ENCODE measurements at places on chromosomes 7 and 10.
A peak's percentile ranks its signal among the peaks of the same experiment; 100 is the strongest.

DNA sequence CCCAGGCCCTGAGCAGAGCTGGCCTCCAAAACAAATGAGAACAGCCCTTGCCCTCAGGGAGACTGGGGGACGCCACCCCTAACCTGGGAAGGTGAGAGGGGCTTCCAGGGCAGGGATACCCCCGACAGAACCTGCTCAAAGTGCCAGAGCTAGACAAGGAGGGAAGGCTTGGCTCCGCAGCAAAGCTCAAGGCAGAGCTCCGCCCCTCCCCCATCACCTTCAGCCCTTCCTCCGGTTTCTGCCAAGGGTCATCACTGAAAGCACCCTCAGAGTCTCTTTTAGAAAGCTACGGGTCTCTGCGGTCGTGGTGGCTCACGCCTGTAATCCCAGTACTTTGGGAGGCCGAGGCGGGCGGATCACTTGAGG, 73.4 kb upstream of the CUX1 start:
- DNase-seq, result no peak

- no peak for DNase-seq
Measured at GRCh38 chr10:86630079-86630478, 24.3 kb upstream of the OPN4 start.

DNA sequence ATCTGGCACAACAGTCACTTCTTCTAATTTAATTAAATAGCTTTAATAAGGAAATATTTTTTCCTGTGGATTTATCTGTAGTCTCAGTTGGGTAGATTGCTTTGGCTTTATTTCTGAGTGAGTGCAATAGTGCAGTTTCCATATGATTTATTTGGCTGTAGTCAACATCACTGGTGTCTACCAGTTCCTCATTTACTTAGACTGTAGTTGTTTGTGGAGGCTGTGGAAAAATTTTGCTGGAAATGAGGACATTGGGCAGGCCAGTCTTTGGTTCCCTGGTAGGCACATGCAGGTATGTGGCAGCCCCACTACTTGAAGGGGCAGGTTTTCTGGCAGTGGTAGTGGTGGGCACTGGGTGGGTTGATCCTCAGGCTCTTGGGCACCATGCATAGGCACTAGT, 15.5 kb downstream of the TAS2R40 start:
- DNase-seq, result no peak

GRCh38 chr10:83078160-83078559, 1061.1 kb upstream of the GHITM start:
- no peak for DNase-seq

- no peak for DNase-seq
Measured at GRCh38 chr7:102258749-102259107, 27.9 kb upstream of the SH2B2 start.

GRCh38 chr10:78762086-78762630, 306.6 kb upstream of the ZMIZ1 start:
- no peak for DNase-seq

DNA sequence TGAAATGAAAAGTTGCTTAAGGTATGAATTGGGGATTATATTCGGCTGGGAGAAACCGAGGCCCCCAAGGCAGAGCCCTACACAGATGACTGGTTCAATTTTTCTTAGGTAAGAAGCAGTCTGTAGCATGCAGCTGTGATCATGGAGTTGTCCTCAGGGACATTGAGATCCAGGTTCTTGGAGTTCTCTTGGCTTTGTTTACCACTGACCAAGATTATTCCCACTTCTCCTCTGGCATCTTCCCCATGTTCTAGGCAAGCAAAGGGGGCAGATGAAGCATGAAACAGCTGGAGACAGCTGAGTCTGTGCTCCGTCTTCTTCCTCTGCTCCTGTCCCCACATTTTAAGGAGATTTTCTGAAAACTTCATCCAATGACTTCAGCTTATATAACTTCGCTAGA, 129.5 kb upstream of the BMPER start:
- DNase-seq, result no peak

DNA sequence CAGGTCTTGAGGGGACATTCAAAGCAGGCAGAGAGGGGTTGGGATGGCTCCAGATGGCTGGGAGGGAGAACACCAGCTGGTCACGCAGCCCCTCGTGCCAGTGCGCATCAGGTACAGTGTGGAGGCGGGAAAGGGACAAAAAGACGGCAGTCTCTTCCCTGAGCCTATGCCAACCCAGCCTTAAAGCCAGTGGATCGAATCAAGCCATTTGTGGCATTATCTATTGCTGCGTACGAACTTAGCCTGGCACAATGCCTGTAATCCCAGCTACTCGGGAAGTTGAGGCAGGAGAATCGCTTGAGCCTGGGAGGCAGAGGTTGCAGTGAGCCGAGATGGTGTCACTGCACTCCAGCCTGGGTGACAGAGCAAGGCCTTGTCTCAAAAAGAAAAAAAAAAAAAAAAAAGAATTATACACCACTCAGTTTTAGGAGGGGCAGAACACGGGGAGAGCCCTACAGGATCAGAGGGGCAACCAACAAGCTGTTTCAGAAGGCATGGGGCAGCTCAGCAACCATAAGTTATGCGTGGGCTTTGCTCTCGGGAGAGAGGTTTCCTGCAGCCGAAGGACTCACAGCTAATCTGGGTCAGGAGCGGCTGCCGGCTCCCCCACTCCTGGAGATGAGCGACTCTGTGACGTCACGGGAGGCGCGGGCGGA, 356 bp upstream of the NDUFB2 start:
- DNase-seq, result peak; percentile 87

- no peak for DNase-seq
Measured at GRCh38 chr10:44313761-44314165, 71.1 kb downstream of the CXCL12 start.

- no peak for DNase-seq
Measured at GRCh38 chr7:46291601-46292150, 370.6 kb upstream of the IGFBP3 start.

DNA sequence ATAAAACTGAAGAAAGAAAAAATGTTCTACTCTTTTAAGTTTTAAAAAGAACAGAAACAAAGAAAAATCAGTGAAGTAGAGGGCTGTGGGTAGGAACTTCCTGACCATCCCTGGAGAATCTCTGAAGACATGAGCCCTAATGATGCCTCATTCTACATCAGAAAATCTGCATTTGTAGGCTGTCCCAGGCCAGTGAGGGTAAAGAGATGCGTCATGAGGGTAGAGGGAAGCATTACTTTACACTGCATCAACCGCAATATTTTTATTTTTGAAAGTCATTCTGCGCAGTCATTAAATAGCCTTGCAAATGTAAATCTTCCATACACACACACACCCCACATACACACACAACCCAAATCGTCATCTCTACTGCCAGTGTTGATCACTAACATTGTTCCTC, 82.1 kb upstream of the CABCOCO1 start:
- no peak for DNase-seq

DNA sequence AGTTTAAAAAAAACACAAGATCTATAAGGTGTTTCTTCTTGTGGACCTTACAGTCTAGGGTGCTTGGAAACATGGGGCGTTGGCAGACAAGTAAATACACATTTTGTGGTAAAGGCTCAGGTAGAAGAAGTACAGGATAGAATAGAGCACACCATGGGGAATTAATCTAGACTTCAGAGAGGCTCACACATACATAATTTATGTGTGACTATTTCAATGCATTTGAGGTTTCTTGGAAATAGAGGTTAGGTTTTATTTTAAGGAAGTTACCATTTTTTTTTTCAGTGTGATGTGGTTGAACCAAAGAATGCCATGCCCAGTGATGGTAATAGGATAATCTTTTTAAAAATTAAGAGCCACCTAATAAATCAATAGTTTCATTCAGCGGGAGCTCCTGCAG, 12.8 kb downstream of the CFTR start:
- no peak for DNase-seq

DNA sequence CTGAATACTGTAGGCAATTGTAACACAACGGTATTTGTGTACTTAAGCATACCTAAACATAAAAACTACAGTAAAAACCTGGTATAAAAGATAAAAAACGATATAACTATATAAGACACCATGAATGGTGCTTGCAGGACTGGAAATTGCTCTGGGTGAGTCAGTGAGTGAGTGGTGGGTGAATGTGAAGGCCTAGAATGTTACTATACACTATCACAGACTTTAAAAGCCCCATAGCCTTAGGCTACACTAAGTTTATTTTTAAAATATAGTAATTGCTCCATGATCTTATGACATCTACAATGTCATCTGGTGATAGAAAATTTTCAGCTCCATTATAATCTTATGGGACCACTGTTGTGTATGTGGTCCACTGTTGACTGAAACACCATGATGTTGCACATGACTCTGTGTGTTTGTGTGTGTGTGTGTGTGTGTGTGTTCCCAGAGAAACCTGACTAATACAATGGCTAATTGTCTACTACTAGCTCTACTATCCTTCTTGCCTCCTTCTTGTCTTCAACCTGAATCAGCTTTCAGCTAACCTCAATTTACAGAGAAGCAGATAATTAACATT, 27.6 kb upstream of the PRPF18 start:
- DNase-seq, result no peak

GRCh38 chr7:99173787-99174186, 29.9 kb upstream of the SMURF1 start:
- DNase-seq, result no peak

- DNase-seq, result no peak
Measured at GRCh38 chr10:99523251-99523773, 9.4 kb upstream of the NKX2-3 start.

- no peak for DNase-seq
Measured at GRCh38 chr7:144519925-144520324, 116.4 kb upstream of the NOBOX start.

DNA sequence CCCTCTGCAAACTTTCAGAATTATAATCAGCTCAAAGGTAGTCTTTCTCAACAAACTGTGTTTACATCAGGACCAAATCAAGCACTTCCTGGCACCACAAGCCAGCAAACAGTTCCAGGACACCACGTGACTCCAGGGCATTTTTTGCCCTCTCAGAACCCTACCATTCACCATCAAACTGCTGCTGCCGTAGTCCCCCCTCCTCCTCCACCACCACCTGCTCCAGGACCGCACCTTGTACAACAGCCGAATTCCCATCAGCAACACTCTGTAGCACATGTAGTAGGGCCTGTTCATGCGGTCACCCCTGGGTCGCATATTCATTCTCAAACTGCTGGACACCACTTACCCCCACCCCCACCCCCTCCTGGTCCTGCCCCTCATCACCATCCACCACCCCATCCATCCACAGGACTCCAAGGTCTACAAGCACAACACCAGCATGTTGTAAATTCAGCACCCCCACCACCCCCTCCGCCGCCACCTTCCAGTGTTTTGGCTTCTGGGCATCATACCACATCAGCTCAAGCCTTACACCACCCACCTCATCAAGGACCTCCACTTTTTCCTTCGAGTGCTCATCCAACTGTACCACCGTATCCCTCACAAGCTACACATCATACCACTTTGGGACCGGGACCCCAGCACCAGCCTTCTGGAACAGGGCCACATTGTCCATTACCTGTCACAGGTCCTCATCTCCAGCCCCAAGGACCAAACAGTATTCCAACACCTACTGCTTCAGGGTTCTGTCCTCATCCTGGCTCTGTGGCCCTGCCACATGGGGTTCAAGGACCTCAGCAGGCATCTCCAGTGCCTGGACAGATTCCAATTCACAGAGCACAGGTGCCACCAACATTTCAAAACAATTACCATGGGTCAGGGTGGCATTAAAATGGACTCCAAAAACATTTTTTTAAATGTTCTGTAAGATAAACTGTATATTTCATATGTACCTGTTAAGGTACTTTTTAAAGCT, 98.7 kb downstream of the KMT2E start:
- DNase-seq, result no peak

DNA sequence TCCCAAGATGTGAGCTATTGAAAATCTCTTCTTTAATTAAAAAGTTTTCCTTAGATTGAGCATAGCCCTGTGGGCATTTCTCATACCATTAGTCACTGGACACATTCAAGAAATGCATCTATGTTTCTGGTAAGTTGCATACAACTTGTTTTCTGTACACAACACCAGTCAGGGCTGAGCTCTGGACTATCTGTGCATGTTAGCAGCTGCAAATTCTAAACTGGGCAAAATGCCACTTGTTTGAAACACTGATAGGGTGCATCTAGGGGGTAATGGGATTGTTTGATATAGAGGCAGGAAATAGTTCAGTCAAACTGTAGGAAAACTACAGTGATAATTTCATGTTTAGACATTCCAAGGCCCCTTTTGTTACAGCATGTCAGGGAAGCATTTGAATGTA, 145.6 kb upstream of the NPY start:
- DNase-seq, result no peak

DNA sequence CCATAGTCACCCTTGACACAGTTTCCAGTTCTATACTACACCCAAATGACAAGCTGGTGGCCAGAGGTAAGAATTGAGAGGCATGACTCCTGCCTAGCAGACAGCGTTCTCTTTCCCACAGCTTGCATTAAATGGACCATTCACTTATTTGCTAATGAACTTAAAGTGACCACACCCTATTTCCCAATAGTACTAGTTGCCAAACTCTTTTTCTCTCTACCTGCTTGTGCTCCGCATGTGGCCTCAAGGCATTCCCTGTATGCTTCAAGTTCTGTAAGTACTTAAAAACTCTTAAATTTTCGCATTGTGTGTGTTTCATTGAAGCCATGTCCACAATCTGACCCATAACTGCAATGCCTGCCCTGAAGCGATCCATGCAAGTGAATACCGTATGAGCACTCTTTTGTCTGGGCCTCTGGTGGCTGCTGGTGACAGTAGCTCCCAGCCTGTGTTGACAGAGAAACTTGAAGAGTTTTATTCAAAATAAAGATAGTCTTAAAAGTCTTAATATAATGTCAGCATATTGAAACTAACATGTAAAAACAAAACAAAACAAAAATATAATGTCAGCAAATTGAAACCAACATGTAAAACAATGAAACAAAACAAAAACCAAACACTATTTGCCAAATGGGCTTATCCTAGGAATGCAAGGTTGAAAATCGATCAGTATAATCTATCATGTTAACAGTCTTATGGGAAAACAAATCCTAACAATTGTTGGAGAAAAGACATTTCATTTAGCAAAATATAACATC, 73.6 kb downstream of the CCSER2 start:
- DNase-seq, result no peak

- peak; percentile 19 for DNase-seq
Measured at GRCh38 chr7:134954197-134955082, 31.9 kb upstream of the AGBL3 start.

GRCh38 chr7:3289996-3290395, 11.1 kb upstream of the SDK1 start:
- DNase-seq, result no peak

- no peak for DNase-seq
Measured at GRCh38 chr10:15853800-15854199, 6.5 kb downstream of the MINDY3 start.

DNA sequence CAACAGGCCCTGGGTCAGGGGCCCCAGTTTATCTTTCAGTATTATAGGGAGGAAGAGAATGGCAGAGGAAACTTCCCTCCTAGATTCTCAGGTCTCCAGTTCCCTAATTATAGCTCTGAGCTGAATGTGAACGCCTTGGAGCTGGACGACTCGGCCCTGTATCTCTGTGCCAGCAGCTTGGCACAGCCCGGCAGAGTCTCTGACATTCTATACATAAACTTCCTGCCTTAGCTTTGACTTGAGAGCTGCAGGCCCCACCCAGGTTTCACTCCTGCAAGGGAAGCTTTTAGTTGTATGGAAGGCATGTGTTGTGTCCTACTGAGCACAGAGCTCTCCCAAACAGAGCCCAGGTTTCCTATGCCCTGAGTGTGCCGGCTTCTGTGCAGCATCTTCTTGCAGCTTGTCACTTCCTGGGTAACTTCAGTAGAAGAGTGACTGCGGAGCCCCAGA, 205.6 kb upstream of the PRSS58 start:
- DNase-seq, result no peak

GRCh38 chr10:79159785-79160184, 91.0 kb downstream of the ZMIZ1 start:
- DNase-seq, result no peak

Measured in hematopoietic multipotent progenitor cell treated with erythropoietin and hydrocortisone succinate and interleukin-3 and kit ligand, for 17 days (in vitro differentiated cells).